Uterus (tissue), 4 donors: ENCODE measurements at places on chromosomes 3 and 15.

GRCh38 chr3:73484656-73485248 is 140.0 kb downstream of the PDZRN3 start:
- no peak for DNase-seq

DNA sequence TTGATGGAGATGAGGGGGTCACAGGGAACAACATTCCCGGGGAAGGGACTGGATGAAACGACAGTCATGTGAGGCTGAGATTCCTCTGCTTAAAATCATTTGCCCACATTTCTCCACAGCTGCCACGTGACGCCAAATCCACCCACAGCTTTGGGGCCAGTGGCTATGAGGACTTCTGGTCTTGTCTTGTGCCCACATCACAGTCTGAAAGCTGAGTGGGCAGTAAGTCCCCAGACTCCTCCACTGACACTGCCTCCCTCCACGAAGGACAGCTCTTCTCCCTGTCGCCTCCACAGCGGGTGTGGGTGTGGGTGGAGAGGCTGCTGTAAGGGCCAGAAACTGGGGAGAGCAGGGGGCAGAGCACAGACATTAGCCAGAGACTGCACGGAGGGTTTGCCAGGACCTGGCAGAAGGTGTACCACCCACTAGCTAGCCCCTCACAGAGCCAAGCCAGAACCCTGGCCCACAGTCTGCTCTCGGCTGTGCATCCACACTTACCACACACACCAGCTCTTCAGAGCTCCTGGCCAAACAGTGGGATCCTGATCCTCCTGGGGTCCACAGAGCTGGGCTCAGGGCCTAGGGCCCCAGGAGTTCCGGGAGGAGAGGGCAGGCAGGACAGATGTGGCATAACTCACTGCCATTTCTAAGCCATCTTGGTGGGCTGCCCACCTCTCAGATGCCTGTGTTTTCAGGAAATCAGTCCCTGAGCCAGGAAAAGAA is 24.2 kb downstream of the RAB6B start:
- DNase-seq: no peak

GRCh38 chr3:130907966-130908365 is 14.1 kb downstream of the ATP2C1 start:
- DNase-seq: no peak

GRCh38 chr15:29045717-29046116 is 159.9 kb downstream of the APBA2 start:
- no peak for DNase-seq

- DNase-seq: no peak
These were observed 92.6 kb downstream of the FHIT start for GRCh38 chr3:61158667-61159066.
